GM23248 (cell line): ENCODE measurements at places on chromosomes 6 and 20. TPM values are rescaled to one million over a fixed set of nuclear protein-coding genes. Genes with fewer than 3 reads are reported as not detected.

The CTSZ gene
- 13.5 and 14.2 TPM in 2 replicates for polyA plus RNA-seq

The CHRNA4 gene
- polyA plus RNA-seq: not detected in 2 replicates

The MOXD1 gene
- 557 and 564 TPM in 2 replicates for polyA plus RNA-seq

The NTSR1 gene
- not detected in 2 replicates for polyA plus RNA-seq

DNA sequence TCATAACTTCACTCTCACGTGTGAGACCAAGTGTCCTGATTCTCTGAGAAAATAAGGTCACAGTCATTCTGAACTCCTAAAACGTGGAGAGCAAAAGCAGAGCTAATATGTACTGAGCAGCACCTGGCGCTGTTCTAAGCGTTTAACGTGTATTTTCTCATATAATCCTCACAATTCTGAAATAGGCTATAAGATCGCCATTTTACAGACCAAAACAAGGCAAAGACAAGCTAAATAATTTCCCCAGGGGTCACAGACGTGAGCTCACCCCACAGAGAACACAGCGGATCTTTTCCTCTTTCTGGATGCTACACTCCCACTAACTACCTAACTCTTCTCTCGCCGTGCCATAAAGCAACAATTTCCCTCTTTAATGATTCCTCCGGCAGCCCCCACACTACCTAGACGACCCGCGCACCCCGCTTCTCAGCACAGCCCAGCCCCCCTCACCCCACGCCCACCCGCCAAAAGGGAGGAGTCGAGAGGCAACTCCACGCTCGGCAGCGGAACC lies 636 bp downstream of the SUPT3H start:
- DNase-seq: peak; percentile 58

DNA sequence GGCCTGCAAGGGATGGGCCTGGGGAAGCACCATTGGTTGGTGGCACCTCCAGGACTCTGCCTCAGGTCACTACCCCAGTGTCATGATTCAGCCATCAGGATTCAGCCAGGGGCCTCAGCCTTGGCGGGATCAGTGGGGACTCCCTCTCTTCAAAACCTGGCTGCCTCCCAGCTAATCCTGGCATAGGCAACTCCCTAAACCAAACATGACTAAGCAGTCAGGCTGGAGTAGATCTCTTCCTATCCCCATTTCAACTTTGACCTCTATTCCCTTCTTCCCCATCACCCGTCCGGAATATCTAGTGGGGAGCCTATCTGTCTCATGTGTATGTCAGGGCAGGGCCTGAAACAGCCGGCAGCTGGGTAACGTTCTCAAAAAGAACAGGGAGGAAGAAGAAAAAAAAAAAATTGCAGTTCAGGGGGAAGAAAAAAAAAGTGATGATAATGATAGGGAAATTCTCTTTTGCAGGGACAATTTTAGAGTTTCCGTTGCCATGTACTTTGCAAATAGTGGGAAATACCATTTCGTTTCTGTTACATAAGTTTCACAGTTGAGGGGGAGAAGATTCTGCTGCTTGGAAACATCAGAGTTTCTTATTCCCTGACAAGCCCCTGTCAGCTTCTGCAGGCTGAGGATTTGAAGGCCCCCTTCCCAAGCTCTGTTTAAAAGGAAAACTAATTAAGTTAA lies 4.1 kb upstream of the PREX1 start:
- peak; percentile 70 for DNase-seq

DNA sequence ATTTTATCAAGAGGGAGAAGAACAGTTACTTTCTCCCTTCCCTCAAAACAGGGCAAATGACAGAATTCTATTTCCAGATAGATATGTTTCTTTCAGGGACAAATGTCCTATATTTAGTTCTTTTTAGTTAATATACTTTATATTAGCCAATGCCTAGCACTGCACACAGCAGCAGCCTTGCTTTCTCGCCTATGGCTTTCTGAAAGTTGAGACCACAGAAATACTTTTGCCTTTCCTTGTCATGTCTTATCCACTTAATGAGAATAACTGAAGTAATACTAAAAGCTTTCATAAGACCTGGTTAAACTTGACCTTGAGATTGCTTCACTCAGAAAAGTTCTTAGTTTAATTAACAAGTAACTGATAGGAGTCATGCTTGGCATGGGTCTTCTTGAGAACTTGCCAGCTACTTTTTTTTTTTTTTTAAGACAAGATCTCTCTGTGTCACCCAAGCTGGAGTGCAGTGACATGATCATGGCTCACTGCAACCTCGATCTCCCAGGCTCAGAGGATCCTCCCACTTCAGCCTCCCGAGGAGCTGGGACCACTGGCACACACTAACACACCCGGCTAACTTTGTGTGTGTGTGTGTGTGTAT lies 159.3 kb downstream of the CDKAL1 start:
- peak; percentile 40 for DNase-seq

- DNase-seq: peak; percentile 57
Measured at GRCh38 chr6:100078509-100078908, 84.5 kb upstream of the MCHR2 start.

DNA sequence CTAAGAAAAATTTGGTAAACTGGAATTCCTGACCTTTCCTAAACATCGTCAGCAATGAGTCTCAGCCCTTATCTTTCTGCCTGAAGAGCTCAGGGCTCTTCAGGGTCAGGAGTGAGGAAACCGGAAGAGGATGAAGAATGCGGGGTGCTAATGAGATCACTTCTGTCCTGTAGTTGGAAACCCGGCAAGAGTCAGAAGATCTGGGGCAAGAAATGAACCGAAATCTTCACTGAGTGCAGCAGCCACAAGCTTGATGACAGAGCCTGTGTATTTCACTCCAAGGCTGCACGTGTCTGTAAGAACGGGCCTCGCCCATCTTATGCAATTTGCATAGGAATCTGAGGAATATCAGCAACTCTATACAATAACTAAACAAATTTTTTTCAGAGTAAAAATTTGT lies 60.4 kb upstream of the QKI start:
- peak; percentile 85 for DNase-seq
